ENCODE measurements at places on chromosomes 5 and 9.
A peak's percentile ranks its signal among the peaks of the same experiment; 100 is the strongest.

- no peak for DNase-seq
Measured at GRCh38 chr9:73541923-73542322, 390.3 kb downstream of the ANXA1 start.

DNA sequence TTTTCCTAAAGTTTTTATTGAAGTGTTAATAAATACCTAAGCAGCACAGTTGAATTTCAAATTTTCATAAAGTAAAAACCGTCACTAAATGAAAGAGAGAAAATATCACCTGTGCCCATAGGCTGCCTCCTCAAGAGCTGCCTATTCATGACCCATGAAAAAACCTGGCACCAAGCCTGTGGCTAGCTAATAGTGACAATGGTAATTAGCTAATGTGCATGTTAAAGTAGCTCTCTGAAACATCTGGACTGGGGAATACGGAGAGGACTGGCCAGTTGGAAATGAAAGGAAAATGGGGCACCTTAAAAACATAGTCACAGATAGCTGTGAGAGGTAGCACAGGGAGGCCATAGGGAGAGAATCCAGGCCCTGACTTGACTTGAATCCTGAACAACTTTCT, 5.4 kb upstream of the GNE start:
- no peak for DNase-seq

- DNase-seq, result no peak
Measured at GRCh38 chr9:135667463-135668001, 4.4 kb downstream of the LCN9 start.

DNA sequence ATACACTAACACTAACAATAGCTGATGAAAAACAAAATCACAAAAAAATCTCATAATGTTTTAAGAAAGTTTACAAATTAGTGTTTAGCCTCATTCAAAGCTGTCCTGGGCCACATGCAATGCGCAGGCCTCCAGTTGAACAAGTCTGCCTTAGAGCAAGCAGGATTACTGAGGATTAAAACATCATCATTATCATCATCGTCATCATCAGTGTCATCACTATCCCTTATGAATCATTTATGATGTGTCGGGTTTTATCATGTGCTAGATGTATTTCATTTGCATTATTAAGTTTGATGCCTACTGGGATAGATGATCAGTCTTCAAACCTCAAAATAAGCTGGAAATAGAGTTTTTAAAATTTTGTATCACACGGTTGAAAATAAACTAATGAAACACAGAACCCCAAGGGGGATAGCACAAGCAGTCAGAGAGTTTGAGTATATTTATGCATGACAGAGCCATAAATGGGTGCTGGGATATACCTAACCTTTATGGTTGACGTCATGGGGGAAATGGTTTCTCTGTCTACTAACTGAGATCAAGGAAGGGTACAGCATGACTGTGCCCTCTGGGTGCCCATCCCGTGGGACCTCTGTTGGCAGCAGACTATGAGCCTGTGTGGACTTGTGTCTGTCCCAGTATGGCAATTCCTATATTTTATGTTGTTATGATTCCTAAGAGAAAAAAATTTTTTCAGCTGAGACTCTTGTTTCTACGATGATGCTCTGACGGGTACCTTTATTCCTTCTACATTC, 150.3 kb upstream of the ADRA1B start:
- DNase-seq, result no peak

DNA sequence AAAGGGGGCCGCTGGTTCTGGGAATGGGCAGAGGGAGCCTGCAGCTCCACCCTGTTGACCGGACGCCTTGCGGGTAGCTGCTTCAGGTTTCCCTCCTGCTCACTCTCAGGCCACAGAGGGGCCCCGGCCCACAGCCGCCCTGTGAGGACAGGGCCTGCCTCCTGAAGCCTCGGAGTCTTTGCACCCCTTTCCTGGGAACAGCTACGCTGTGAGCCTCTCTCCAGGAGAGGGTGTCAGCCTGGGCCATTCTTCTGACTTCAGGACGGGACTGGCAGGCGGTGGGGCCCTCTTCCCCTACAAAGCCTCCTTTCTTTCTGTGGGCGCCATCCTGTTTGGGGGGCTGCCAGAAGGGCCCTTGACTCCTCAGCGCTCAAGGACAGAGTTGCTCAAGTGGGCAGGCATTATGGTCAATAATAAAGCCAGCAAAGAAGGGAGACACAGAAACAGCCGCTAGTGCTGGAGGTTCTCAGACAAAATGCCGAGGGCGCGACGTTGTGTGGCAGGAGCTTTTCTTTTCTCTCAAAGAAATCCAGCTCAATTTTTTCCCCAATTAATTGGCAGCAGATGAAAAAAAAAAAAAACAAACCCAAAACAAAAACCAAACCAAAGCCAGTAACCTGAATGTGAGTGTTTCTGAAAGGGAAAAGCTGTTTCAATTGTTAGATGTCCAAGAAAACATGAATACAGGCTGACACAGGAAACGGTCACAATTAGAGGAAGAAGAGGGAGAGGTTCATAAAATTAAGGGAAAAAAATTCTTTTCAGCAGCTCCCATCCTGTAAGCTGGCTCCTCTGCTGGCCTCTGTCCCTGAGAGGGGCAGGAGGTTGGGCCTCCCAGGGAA, 12.8 kb upstream of the SLC25A51 start:
- DNase-seq, result no peak

DNA sequence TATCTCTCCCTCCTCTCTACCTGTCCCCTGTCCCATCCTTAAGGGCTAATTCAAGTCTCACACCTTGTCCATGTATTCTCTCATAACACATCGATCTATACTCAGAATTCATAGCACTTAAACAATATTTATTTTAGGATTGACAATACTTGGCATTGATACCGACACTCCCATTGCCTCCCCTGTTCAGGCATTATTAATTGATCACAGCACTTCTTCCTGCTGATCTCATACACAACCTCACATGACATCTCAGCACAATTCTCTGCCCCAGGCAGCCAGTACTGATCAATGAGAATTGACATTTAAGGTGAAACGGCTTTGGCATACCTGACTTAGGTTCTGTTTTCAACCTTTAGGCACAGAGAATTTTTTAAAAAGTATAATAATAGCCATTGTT, 582.4 kb upstream of the BRINP1 start:
- DNase-seq, result no peak

GRCh38 chr5:80369521-80369920, 38.3 kb upstream of the ZFYVE16 start:
- no peak for DNase-seq

GRCh38 chr5:36653044-36653705, 46.8 kb downstream of the SLC1A3 start:
- no peak for DNase-seq

GRCh38 chr5:128528126-128528525, 9.9 kb downstream of the FBN2 start:
- DNase-seq, result no peak

GRCh38 chr5:180652771-180653170, 3.4 kb upstream of the FLT4 start:
- no peak for DNase-seq

DNA sequence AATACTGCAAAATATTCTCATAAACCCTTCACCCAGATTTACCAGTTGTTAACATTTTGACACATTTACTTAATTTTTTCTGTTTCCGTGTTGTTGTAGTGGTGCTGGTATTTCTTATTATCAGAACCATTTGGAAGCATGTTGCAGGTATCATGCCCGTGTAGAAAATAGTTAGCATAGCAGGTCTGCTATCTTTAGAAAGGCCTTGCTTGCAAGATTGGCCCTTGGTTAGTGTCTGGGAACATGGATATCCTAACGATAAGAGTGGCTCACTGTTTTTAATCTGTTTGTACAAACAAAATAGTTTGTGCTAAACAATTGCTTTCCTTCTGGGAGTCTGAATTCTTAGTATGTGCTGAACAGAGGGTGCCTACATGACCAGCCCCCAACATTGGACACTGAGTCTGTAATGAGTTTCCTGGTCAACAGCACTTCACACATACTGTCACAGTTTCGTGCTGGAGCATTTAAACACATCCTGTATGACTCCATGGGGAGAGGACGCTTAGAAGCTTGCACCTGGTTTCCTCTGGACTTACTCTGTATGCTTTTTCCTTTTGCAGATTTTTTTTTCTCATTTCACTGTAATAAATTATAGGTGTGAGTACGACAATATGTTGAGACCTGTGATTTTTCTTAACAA, 66.9 kb downstream of the MAN2A1 start:
- DNase-seq, result no peak

- peak; percentile 16 for DNase-seq
Measured at GRCh38 chr9:90774682-90775081, 26.9 kb upstream of the SYK start.

DNA sequence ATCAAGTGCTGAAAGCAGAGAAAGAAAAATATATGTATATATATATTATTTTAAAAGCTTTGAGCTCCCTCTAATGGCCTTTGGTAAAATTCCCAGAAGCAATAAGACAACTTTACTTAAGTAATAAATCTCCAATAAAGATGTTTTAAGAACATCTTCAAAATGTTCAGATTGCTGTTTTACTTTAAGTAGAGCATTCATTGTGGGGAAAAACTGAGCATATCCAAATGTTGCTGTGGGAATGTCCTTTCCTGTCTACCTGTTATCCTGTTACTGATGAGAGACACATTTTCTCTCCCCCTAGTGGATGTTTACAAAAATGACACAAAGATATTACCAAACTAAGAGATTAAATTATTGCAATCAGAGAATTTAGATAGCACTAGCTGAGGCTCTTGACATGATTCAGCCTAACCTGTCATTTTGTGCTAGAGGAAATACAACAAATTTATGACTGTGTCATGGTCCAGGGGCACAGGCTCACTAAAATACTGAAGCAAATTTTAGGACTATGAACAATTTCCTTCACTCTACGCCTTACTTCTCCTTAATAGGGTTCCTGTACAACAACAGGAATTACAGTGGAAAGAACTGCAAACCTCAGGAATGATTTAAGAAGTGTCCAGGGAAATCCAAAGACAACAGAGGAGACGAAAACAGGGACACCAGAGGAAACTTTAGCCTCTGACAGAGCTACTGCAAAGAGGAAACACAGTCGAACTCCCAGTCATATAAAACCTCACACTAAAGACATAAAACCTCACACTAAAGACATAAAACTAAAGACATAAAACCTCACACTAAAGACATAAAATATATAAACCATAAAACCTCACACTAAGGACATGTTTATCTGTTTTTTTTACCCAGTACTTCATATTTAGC, 24.3 kb upstream of the PRRC1 start:
- peak; percentile 39 for DNase-seq
